ENCODE measurements at places on chromosomes 4 and X. TPM values are rescaled to one million over a fixed set of nuclear protein-coding genes. Genes with fewer than 3 reads are reported as not detected.

- H3K4me1 ChIP-seq = no peaks in the 10 kb centered on the region
- no peak for DNase-seq
- no peak overlapping the region for H3K27ac ChIP-seq
- no peak overlapping the region for H3K4me3 ChIP-seq
- no peaks in the 10 kb centered on the region for H3K27me3 ChIP-seq
Observed at GRCh38 chr4:181569553-181569952, 673.6 kb upstream of the TENM3 start.

LRCH2 gene
- total RNA-seq = 2.9 TPM

KIT gene
- 7.9 TPM for total RNA-seq

DNA sequence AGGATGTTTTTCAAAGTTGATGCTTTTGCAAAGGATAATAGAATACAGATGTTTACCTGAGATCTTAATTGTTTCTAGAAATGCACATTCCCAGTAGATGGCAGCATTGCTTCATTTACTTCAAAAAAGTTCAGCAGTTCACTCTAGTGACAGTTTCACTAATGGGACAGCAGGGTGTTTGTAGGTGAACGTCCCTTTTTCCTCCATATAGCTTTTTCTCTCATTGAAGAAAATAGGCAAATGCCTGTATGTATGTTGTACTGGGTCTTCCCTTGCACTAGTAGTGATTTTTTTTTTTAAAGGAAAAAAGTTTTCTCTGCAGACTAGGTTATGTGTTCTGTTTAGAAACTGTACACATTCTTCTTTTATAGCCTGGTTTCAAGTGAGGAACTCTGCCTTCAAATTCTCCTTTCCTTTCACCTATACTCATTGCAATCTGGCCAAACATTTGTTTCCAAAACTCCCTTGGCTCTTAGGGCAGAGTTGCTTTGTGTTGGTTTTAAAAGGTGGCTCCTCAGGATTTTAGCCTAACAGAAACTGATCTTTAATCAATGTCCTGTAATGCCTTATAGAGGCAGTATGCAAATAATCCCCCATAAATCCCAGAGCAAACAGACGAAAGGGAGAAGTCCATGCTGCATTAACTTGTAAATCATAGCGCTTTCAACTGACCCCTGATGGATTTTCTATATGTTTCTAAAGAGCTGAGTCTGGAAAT is 86.3 kb downstream of the EGF start:
- no peak overlapping the region for H3K27ac ChIP-seq
- no peaks in the 10 kb centered on the region for H3K27me3 ChIP-seq
- no peak overlapping the region for H3K4me3 ChIP-seq
- DNase-seq = no peak

- no peaks in the 10 kb centered on the region for H3K36me3 ChIP-seq
- H3K27me3 ChIP-seq = no peaks in the 10 kb centered on the region
- no peak for DNase-seq
- peaks cover 15% of the 10 kb centered on the region for H3K4me1 ChIP-seq
- H3K4me3 ChIP-seq = no peak overlapping the region
Observed at GRCh38 chr4:25425361-25425760, 48.3 kb downstream of the ANAPC4 start.

DNA sequence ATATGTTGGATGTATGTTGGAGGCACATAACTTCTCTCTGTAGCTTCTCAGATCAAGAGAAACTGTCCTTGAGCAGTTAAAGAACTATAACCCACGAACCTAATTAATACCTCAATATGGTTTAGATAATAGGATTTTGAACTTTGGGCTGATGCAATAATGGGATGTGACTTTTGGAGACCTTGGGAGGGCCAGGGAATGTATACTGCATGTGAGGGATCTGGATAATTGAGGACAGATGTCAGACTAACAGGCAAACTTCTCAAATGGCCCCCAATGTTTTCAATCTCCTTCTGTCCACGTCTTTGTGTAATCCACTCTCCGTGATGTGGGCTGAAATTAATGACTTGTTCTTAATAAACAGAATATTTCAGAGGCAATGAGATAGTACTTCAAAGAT is 202.2 kb upstream of the FAT4 start:
- H3K36me3 ChIP-seq = no peaks in the 10 kb centered on the region
- H3K27ac ChIP-seq = no peak overlapping the region
- no peak overlapping the region for H3K4me3 ChIP-seq

- H3K4me3 ChIP-seq = no peak overlapping the region
- no peak overlapping the region for H3K27ac ChIP-seq
- no peaks in the 10 kb centered on the region for H3K27me3 ChIP-seq
- H3K4me1 ChIP-seq = no peaks in the 10 kb centered on the region
- H3K36me3 ChIP-seq = no peaks in the 10 kb centered on the region
- DNase-seq = no peak
Observed at GRCh38 chrX:132618810-132619209, 130.0 kb upstream of the MBNL3 start.

Data from upper lobe of left lung (tissue), 6 donors.